ENCODE measurements at places on chromosomes 4 and X.

GRCh38 chr4:70954032-70954431, 39.4 kb upstream of the DCK start:
- no peak for DNase-seq

GRCh38 chr4:166078383-166078782, 205.3 kb downstream of the TLL1 start:
- no peak for DNase-seq

DNA sequence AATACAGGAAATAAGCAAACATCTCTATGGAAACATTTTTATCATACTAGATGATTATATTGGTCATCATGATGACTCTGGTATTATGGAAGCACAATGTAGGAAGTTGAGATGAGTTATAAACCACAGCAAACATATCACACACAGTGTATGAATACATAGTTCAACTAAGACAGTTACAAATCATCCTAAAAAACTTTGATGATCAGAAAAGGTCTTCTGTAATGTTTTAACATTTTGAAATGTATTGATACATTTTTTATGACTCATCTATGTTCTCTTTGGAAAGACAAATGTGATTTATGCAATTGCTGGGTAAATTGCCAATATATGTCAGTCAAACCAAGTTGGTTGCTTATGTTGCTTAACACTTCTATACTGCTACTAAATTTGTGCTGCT, 4.8 kb downstream of the CXCL3 start:
- DNase-seq: no peak

GRCh38 chrX:20066968-20067708, 49.6 kb downstream of the MAP7D2 start:
- no peak for DNase-seq

DNA sequence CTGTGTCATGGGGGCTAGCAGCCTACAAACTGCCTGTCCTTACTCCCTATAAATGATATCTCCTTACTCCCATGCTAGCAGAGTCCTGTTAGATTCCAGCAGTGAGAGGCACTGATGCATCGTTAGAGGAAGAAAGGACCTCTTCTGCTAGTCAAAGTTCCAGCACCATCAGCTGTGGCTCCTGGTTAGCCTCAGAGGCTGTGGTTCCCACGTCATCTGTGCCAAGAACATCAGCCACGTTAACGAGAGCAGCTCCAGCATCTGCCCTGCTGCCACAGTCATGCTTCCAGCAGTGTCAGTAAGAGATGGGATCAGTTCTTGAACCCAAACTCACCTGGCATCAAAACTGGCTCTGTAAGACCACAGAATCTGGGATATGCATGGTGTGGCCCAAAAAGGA, 88.5 kb downstream of the SLC2A9 start:
- no peak for DNase-seq

DNA sequence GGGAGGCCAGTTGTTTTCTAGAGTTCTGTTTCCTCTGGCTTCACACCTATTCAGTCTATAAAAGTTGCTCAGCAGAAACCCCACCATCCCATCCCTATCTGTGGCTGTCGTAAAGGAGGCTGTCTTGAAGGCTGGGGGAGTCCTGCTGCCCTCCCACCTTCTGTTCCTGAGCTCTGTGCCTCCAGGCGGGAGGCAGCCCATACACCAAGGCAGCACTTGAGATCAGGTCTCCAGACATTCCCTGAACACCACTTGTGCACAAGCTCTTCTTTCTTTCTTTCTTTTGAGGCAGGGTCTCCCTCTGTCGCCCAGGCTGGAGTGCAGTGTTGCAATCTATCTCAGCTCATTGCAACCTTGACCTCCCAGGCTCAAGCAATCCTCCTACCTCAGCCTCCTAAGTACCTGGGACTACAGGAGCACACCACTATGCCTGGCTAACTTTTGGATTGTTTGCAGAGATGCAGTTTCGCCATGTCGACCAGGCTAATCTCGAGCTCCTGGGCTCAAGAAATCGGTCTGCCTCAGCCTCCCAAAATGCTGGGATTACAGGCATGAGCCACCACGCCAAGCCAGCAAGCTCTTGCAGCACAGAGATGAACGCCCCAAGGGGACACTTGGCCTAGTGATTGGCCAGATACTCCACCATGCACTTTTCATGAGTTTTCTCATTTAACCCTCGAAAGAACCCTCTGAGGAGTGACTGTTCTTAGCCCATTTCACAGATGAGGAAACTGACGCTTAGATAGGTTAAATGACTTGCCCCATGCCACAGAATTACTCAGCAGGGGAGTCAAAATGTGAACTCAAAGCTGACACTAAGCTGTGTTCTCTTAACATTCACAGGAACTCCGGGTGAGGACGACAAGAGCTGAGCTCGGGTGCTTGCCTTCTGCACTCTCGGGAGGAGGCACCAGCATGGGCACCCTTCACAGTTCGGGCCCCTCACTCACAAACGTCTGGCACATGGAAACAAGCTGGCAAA, 55.8 kb upstream of the ENPP6 start:
- no peak for DNase-seq

DNA sequence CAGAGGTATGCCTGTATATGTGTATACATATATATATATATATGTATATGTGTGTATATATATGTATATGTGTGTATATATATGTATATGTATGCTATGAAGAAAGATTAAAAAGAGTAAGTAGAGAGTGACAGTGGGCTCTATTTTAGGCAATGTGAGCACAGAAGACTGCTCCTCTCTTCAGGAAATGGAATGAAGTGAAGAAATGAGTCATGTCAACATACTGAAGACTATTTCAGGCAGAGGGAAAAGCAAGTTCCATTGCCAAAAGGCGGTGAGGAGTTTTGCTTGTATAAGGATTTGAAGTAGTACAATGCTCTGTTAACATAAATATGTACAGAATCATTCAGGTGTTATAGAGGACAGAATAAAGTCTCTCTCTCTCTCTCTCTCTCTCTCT, 773.2 kb upstream of the FTHL17 start:
- DNase-seq: no peak

DNA sequence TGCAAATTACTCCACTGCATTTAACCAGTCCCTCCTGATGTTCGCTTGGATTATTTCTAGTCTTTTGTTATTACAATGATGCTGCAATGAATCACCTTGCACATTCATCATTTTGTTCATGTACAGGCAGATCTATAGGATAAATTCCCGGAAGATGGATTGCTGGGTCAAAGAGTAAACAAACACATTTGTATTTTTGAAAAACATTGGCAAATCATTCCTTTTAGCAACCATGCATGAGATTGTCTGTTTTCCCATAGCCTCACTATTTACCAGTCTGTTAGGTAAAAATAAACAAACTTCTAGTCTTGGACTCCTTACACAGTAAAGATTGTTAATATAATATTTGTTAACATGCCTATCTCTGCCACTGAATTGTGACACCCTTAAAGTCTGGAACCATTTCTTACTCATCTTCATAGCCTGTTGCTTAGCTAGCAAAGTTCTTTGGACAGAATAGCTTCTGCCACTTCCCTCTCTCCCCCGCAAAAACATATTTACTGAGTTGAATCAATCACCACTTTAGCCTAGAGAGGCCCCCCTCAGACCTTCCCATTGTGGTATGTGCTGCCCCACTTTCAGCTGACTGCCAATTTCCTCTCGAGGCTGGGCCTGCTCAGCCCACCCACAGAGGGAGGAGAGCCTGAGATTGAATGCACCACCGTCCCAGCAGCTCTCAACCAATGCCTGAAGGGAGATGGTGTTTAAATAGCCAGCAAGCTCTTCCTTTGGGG, 108.4 kb upstream of the ATXN3L start:
- no peak for DNase-seq

- no peak for DNase-seq
These were observed 174.3 kb downstream of the GPM6A start for GRCh38 chr4:175637762-175638161.

DNA sequence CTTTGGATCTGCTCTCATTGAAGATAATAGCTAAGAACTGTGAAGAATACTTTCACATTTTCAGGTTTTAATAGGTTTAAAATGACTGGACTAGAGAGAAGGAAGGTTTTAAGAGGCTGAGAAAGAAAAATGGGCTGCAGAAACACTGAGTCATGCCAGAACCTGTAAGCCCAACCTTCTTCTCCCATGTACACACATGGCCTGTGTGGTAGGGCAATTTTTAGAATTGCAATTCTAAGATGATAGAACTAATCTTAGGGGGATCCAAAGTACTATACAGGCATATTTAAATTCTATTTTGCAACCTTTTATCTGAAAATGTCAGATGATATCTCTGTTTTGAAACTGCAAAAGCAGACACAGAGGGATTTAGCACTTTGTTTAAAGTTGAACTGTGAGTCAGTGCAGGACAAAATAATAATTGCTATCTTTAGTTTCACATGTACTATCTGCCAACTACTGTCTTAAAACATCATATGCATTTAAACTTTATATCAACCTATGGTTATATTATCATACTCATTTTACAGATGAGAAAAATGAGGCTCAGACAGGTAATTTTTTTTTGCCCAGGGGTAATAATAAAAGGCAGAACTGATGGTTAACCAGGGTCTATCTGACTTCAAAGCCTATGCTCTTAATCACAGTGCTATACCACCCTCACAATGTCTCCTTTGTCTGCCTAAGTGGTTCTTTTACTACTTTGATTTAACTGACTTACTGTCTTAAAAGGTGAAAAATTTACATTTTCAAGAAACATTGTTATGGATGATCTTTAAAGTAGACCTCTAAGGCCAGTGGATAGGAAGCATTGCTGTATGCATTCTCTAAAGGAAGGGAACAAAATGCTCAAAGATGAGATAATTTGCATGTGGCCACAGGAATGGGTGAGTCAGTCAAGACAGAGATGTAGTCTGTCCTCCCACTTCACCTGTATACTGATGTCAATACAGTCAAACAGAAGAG, 4.3 kb downstream of the TMPRSS11E start:
- DNase-seq: no peak

GRCh38 chr4:128323401-128323800, 35.8 kb upstream of the PGRMC2 start:
- DNase-seq: no peak

GRCh38 chr4:54625391-54625790, 32.4 kb upstream of the KIT start:
- no peak for DNase-seq

DNA sequence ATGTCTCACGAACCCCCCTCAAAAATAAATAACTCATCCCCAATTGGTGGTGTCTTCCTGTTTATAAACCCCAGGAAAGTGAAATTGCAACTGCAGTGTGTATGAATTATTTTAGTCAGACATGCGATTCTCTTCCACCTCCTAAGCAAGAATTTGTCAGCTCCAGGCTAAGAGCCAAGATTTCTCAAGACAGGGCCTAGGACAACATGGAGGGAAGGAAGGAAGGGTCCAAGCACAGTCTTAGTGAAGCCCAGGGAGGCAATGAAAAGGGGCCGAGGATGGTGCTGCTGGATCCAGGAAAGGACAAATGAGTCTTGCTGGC, 20.0 kb downstream of the SH3KBP1 start:
- DNase-seq: no peak

DNA sequence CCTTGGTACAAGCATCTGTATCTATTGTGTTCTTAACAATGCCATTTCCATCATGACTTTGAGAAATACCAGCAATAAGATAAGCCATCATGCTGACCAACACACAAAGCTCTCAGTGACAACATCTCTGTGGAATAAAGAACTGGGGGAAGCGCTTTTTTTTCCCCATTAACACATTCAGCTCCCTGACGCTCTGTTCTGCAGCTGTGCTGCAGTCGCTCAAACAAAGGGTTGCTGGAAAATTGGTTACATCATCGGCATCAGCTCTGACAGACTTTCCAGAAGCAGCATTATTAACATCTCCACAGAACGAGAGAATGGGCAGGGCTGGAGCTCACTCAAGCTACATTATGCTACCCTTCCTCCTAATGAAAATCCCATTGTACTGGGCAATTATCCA, 39.9 kb downstream of the DCX start:
- DNase-seq: no peak

DNA sequence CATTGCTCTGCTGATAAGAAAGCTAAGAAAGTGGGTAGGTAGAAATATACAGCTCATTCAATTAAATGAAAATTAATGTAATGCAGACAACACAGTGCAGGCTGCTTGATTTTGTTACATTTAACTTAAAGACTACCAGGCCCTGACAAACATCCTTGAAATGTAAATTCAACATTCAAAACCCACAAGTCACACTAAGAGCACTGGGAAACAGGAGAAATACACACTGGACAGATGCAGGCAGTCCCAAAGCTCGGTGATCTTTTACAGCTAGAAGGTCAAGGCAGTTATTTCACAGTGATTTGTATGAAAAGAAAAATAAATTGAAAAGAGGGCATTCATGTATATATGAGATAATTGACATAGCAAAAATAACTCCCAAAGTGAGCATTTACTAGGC, 94.3 kb upstream of the PLAC1 start:
- no peak for DNase-seq

DNA sequence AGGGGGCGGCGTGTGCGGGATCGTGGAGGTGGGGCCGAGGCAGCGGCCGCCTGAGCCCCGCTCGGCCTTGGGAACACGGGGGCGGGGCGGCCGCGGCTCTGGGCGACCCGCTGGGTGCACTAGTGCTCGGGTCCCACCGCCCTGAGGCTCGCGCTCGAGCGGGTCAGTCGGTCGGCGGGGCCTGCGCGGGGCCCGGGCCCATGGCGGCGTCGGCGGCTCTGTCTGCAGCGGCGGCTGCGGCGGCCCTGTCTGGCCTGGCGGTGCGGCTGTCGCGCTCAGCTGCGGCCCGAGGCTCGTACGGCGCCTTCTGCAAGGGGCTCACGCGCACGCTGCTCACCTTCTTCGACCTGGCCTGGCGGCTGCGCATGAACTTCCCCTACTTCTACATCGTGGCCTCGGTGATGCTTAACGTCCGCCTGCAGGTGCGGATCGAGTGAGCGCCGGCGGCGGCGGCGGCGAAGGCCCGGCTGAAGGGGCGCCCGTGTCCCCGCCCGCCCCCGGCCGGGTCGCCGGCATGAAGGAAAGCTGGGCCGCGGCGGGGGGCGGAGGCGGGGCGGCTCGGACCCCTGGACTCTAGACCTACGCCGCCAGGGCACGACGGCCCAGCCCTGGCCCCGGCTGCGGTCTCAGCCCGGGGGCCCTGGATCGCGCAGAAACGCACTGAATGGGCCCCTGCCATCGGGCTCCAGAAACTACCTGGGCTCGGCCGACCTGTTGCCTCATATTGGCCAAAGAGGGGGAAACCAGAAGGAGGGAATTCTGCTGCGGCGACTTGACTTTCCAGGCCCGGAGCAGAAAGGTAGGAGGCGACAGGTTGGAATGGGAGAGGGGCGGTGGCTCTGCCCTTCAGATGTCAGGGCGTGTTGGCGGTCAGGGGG, at the start of gene SMIM10L2A:
SMIM10L2A (plus strand) TSS at position 13 of the 878 bp plus-strand sequence; CDS start at position 201, 188 bp downstream.
- DNase-seq: no peak

All from anterior cingulate cortex (tissue), 58 donors.